NCI-H1436 treated with DMSO at 0.1 percent for 48 hours (cell line): ENCODE measurements at places on chromosomes 16 and 17.

GRCh38 chr17:60766778-60767190 is 89.1 kb downstream of the BCAS3 start:
- DNase-seq, result no peak

GRCh38 chr16:53482123-53482522 is 20.9 kb downstream of the AKTIP start:
- DNase-seq, result no peak

- DNase-seq, result no peak
These were observed 516 bp downstream of the SLC16A6 start for GRCh38 chr17:68290268-68290954.

GRCh38 chr17:80470603-80471002 is 5.8 kb downstream of the NPTX1 start:
- no peak for DNase-seq

- no peak for DNase-seq
These were observed 314.0 kb upstream of the KCNJ16 start for GRCh38 chr17:69761011-69761410.

GRCh38 chr17:77887464-77888241 is 70.8 kb upstream of the TNRC6C start:
- peak; percentile 43 for DNase-seq

DNA sequence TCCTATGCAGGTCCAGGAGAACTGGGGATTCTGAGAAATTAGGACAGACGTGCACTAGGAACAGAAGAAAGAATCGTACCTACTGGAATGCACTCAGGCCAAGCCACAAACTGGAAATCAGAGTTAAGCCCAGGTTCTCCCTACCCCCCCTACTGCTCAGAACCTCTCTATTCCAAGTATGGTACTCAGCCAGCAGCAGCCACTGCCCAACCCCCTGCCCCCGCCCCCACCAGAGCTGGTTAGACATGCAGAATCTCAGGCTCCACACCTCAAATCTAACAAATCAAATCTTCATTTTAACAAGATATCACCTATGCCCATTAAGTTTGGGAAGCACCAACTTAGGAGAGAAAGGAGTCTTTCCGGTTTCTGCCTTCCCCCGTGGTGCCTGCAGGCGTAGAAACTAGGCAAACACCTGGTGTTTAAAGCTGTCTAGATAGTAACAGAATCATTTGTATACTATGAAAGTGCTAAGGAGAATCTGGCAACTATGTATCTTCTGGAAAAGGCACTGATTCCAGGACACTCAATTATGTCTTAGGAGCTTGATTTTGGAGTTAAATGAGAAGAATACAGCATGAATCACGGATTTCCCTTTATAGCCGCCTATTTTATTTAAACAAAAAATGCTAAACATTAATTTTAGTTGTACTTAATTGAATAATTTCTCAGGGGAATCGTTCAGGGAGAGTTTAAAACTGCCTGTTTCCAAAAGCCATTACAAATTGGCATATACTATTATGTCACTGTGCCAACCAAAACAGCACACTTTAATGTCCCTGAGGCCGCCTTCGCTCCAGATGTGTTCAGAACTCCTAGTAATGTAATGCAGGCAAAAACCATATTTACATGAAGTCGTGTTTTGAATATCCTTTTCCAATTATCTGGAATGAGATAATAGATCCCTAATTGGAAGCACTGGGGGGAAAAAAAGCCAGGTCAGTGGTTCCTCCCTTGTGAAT is 166.5 kb downstream of the STX8 start:
- DNase-seq, result no peak

DNA sequence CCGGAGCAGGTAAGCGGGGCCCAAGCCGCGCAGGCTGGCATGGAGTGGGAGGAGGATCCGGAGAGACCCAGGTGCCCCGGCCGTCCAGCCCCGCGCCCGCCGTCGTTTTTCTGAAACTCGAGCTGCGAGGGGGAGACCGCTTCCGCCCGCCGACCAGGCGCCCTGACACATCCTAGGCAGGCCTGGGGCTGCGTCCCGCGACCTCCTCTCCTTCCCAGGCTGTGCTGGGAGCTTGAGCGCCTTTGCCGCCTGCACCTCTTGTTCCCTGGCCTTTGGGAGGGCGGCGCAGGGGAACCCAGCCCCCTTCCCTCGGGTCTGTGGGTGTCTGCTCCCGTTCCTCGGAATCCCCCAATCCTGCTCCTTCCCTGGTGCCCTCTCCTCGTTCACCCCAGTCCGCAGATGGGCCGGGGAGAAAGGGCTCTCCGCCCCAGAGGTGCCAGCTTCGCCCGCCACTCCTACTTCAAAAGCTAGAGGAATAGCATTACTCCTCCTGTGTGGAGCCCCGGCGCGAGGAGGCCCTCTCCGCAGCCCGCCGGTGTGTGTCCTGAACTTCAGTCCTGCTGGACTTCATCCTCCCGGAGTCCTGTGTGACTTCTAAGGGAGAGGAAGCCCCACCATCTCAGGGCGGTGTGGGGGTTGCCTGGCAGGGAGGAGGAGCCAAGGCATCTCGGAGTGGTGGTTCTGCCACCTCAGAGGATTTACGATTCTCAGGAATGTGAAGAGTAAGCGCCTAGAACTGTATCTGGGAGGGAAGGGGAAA is 1.0 kb downstream of the NHERF1 start:
- DNase-seq, result no peak

GRCh38 chr17:61458421-61459141 is 6.4 kb downstream of the TBX4 start:
- DNase-seq, result no peak

GRCh38 chr17:18176176-18176575 is 7.5 kb upstream of the ALKBH5 start:
- no peak for DNase-seq

DNA sequence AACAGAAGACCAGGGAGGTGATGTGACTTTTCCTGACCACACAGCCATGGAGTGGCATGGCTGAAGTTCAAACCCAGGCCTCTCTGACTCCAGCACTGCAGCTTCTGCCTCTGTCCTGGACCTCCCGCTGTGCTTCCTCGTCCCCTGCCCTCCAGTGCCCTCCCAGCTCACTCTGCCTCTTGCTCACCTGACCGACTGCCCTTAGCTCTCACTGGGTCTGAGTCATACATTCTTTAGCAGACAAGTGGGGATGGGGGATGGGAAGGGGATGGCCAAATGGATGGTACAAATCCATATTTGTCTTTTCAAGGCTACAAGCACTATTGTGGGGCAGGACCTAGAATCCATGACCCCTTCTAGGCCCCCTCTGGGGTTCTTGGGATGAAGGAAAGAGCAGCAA is 33.0 kb downstream of the PITPNM3 start:
- DNase-seq, result no peak

GRCh38 chr17:1402262-1402586 is 2.2 kb upstream of the YWHAE start:
- DNase-seq, result no peak

GRCh38 chr17:28285965-28286364 is 33.0 kb upstream of the TMEM97 start:
- DNase-seq, result no peak

DNA sequence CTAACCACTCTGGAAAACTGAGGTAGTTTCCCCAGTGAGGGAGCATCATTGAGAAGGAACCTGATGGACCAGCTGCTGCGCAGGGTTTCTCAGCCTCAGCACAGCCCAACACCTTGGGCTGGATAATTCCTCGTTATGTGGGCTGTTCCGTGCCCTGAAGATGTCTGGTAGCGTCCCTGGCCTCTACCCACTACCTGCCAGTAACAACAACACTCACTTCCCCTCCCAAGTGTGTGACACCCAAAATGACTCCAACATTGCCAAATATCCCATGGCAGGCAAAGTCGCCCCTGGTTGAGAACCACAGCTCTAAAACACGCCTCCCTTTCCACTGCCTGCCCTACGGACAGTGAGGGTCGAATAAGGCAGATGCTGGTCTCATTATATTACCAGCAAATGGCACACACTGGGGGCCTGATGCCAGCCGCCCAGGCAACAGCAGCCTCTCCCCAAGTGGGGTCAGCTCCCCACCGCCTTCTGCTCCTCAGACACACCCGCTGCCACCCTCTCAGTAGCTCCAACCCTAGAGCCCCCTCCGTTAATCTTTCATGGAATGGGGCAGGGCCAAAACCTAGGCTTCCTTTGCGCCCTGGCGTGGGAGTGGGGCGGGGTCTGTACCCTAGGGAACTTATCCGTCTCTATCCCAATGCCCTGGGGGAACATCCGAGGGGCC is 1.0 kb downstream of the RHBDF2 start:
- DNase-seq, result no peak

GRCh38 chr17:50363217-50364060 is 9.5 kb downstream of the MRPL27 start:
- DNase-seq, result no peak
